ENCODE measurements at places on chromosomes 7 and 10.
A peak's percentile ranks its signal among the peaks of the same experiment; 100 is the strongest.

GRCh38 chr7:111883241-111883640 is 320.9 kb upstream of the IMMP2L start:
- no peak for DNase-seq

DNA sequence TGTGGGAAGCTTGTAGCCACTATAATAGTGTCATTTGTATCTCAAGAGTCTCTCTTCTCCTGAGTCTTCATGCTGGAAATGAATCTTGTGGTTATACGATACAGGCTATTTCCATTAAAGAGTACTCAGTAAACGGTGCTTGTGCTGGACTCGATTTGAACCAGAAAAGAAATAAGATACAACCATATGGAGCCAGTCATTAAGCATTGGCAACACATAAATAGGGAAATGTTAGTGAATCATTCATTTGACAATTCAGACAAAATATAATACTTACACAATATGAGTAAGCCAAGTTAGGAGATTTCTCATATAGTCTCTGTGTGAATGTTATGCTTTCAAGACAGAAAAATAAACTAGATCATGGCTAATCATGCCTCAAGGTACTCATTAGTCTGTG is 356.8 kb downstream of the PLXDC2 start:
- no peak for DNase-seq

DNA sequence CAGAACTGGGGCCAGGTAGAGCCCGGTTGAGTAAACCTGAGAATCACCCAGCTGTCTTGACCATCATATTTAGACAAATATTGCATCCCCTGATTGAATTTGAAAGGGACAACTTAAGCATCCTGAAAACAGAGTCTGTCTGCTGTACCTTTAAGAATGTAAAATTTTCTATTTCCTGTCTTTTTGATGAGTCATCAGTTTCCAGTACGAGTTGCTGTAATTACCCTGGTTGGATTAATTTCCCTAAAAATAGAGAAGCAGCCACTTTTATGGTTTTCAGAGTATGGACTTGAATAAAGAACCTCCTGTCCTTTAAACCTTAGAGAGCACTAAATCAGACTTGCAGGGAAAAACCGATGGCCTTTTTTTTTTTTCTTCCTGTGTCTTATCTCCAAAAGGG is 164.6 kb upstream of the SH2B2 start:
- no peak for DNase-seq

- DNase-seq, result no peak
Observed at GRCh38 chr7:10798044-10798443, 175.6 kb upstream of the PHF14 start.

GRCh38 chr7:116595063-116595462 is 70.2 kb downstream of the CAV1 start:
- no peak for DNase-seq

- DNase-seq, result no peak
Observed at GRCh38 chr7:112806156-112806555, 16.0 kb upstream of the TMEM168 start.

GRCh38 chr10:110710621-110711020 is 66.5 kb downstream of the RBM20 start:
- no peak for DNase-seq

DNA sequence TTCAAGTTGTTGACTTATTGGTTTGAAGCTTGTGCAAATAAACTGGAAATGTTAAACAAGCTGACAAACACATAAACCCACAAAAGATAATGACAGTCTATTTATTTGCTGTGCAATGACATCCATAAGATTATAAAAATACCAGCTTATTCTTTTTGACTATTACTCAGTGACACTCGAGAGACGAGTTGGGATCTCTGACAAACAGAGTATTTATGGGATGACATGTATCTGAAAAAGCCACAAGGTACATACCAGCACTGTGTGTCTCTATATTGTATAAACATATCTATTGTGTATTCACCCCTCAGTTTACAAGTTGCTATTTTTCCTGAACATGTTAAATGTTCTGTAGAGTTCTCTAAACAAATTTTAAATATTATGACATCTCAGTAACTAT is 88.9 kb downstream of the CHRM2 start:
- no peak for DNase-seq

- no peak for DNase-seq
Observed at GRCh38 chr10:85400981-85401695, 965.5 kb downstream of the GRID1 start.

DNA sequence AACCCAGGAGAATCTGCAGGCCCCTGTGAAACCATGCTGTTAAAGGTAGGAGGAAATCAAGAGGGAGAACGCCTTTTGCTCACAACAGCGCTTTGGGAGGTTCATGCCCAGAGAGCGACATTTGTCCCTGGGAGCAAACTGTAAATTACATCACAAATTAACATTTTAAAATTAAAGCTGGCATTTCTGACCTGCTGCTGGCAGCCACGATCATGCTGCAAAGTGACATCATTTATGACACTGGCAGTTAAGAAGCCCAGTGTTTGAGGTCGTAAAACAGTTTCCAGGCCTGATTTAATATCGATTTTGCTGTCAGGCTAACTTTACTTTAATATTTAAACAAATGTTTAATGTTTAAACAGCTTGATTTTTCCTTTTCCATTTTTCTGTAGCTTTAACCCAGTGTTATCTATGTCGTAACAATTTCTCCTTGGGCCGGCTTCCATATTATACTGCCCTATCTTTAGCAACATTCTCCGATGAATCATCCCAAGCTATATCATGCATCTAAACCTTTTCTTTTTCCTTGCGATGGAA is 86.5 kb upstream of the NPVF start:
- DNase-seq, result no peak

GRCh38 chr10:127882801-127883459 is 9.8 kb downstream of the CLRN3 start:
- DNase-seq, result no peak

GRCh38 chr7:76351372-76351771 is 7.4 kb downstream of the YWHAG start:
- DNase-seq, result no peak

DNA sequence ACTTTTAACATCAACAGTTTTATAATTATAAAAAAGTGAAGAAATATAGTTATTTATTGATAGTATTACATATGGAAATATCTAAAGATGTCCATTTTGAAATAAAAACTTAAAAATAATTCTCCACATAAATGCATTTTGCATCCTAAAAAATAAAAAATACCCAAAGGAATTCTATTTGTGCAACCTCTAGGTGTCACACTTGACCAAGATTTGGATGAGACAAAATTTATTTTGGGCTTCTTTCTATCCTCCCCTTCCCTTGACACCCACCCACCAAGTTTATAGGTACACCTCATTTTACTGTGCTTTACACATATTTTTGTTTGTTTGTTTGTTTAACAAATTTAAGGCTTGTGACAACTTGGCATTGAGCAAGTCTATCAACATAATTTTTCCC is 3.3 kb upstream of the THSD7A start:
- DNase-seq, result peak; percentile 20

DNA sequence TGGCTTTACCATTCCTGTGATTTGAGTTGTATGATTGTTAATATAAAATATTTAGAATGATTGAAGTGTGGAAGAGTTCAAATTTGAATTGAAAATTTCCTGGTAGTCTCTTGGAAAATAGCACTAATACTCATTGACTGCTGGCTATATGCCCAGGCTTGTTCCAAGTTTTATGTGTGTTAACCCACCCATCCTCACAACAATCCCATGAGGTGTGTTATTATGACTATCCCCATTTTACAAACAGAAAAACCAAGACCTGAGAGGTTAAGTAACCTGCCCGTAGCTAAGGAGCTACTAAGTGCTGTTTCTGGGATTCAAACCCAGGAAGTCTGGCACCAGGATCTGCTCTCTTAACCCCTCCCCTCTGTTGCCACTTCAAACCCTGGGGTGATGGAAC is 213.9 kb downstream of the CREB5 start:
- no peak for DNase-seq

DNA sequence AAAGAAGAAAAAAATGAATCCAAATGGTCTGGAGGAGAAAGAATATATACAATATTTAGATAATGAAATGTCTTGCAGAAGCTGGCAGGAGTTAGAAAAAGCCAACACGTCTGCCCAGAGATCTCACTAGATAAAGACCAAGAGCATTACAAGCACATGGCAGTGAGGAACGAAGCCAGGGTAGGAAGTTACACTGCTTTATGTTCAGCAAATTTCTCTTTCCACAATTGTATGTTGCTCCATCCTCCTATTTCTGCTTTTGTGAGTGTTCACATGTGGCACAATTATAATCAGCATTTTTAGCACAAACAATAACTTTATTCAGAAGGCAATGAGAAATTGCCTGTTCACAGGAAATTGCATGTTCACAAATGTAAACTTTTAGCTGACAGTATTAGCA is 53.7 kb downstream of the LRRC17 start:
- DNase-seq, result no peak

DNA sequence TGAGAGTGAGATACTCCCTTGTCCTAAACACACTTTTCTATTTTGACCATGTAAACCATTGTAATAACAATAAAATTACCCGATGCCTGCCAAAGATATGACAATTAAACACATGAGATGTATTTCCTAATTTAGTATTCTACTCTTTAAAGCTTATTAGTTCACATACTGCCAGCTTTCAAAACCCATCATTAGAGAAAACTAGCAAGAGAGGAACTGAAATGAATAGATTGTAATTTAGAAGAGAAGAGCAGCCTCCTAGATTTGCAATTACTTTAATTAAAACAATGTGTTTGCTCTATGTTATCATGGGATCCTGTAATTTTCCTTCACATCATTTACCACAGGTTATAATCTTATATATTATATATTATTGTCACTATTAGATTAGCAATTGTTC is 428.2 kb downstream of the THSD7A start:
- DNase-seq, result no peak

GRCh38 chr7:117673367-117673766 is 193.5 kb downstream of the CFTR start:
- no peak for DNase-seq

DNA sequence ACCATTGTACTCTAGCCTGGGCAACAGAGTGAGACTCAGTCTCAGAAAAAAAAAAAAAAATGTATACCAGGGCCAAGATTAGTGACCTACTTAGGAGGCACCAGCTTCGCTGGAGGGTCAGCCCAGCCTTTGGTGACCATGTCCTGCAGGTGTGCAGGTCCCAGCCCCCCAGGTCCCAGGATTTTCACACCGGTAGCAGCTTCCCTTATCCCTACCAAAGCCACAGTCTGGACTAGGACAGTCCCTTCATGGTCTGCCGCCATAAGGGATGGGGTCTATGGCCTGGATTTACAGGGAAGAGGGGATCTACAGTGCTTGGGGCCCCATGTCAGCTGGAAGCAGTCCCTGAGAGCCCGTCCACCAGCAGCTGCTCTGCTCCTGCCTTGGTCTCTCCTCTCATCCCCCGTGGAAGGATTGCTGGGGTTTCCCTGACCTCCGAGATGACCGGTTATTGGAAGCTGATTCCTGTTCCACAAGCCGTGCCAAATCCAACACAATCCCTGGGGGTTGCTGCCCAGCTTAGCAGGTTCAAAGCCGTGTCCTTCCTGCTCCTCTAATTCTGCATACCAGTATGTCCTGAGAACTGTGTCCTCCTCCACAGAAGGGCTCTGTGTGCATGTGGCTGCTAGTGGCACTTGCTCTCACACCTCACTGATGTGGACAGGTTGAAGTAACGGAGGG is 11.0 kb upstream of the NDUFB2 start:
- no peak for DNase-seq

GRCh38 chr10:114683162-114683561 is 25.1 kb upstream of the ABLIM1 start:
- no peak for DNase-seq

GRCh38 chr7:100159099-100159623 is 638 bp upstream of the TRAPPC14 start:
- DNase-seq, result no peak

- DNase-seq, result no peak
Observed at GRCh38 chr10:75097666-75098285, 13.7 kb upstream of the SAMD8 start.

DNA sequence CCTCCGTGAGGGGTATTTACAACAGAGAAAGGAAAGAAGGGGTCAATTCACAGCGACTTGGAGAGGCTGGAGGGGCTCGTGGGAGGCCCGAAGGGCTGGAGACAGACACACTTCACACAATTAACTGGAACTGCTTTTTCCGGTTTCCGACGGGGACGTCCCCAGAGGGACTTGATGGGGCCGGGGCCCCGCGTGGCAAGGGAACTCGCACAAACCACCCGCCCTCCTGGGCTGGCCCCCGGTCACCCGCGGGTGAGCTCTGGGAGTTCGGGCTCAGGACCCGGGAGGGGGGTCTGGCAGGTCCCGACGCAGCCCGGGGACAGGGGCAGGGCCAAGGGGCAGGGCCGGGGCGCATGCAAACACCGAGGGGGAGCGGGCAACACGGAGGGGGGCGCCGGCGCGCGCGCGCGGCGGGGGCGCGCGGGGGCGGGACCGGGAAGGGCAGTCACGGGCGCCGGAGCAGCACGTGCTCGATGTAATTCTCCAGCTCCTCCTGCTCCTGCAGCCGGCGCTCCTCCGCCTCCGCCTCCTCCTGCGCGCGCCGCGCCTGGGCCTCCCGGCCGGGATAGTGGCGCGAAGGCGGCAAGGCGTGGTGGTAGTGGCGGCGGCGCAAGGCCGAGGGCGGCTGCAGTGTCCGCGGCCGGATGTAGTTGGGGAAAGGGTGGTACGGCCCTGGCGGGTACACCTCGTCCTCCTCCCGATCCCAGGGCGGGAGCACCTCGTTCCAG is 2.7 kb downstream of the VGF start:
- peak; percentile 25 for DNase-seq

DNA sequence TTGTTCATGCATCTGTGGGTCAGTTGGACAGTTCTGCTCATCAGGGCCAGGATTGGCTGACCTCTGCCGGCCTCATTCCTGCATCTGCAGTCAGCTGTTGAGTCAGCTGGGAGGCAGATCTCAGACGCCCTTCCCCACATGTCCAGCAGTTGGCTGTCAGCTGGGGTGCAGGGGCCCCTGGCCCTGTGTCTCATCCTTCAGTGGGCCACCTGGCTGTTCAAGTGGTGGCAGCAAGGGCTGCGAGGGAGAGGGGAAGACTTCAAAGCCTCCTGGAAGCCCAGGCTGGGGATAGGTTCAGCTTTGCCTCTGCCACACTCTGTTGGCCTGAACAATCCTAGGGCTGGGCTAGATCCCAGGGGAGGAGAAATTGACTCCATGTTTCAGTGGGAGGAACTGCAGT is 33.2 kb downstream of the TACR2 start:
- no peak for DNase-seq

GRCh38 chr10:24887855-24888231 is 64.6 kb downstream of the PRTFDC1 start:
- no peak for DNase-seq

Data from NCI-H1694 treated with DMSO at 0.1 percent for 48 hours (cell line).